ENCODE measurements at places on chromosomes 1 and 21. TPM values are rescaled to one million over a fixed set of nuclear protein-coding genes. Genes with fewer than 3 reads are reported as not detected.

Gene AGTRAP
- 53.2 TPM for total RNA-seq

Gene GJB3
- total RNA-seq, result 1.7 TPM

Gene CCDC30
- total RNA-seq, result 9.0 TPM

Gene PDZK1IP1
- 0.36 TPM for total RNA-seq

Gene TRIM67
- 0.92 TPM for total RNA-seq

Gene DVL1
- total RNA-seq, result 64.9 TPM

Gene XCL1
- not detected for total RNA-seq

Gene GUCA2A
- total RNA-seq, result not detected

Gene SLC9C2
- total RNA-seq, result 1.0 TPM

Gene PRMT2
- 84.2 TPM for total RNA-seq

Gene CASQ1
- total RNA-seq, result not detected

Gene PLXNA2
- 71.5 TPM for total RNA-seq

Gene NPPB
- total RNA-seq, result not detected

Gene TRAF3IP3
- total RNA-seq, result 0.73 TPM

Gene AIM2
- total RNA-seq, result 0.95 TPM
